ENCODE measurements at places on chromosomes 2 and 18.
A peak's percentile ranks its signal among the peaks of the same experiment; 100 is the strongest.

GRCh38 chr2:227323818-227324217 lies 1.2 kb upstream of the MFF start:
- no peak for DNase-seq

GRCh38 chr2:126828491-126828890 lies 70.2 kb upstream of the TEX51 start:
- DNase-seq: peak; percentile 18

- no peak for DNase-seq
These were observed 128.6 kb downstream of the SH3RF3 start for GRCh38 chr2:109257653-109258052.

DNA sequence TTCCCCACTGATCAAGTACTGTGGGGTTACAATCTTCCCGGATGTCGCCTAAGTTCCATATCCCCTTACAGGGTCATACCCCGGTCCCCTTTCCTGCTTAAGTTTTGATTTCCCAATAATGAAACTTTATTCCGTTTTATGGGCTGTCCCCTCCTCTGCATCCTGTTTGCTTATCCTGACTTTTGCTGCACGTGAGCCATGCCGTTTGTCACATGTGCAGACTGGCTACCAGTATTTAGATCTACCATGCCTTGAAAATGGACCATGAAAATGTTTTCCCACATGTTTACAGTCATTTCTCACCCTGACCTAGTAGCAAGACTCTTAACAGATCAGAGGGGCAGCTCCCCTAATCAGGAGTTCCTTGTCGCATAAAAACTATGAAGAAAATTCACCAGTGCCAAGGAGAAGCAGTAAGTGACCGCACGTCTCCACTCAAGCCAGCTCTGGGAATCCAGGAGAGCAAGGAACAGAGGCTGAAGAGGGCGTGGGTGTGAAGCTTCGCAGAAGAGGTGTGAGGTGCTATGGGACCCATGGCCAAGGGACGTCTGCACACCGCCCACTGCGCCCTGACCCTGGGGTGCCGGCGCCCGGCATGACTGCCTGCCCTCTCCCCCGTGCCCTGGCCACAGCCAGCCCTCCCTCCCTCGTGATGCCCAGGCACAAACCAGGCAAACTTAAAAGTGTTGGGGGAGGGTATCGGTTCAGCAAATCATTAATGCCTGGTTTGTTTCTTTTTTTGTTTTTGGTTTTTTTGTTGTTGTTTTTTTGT lies 440.8 kb upstream of the SALL3 start:
- DNase-seq: no peak
